Stimulated activated CD4-positive, alpha-beta T cell treated with anti-CD3 and anti-CD28 coated beads, Interleukin-4, amount 100 ng/mL, for 1 hour (primary cell): ENCODE measurements at places on chromosomes 1 and 21.

GRCh38 chr21:17476006-17476405 lies 36.8 kb upstream of the CXADR start:
- no peak for DNase-seq

DNA sequence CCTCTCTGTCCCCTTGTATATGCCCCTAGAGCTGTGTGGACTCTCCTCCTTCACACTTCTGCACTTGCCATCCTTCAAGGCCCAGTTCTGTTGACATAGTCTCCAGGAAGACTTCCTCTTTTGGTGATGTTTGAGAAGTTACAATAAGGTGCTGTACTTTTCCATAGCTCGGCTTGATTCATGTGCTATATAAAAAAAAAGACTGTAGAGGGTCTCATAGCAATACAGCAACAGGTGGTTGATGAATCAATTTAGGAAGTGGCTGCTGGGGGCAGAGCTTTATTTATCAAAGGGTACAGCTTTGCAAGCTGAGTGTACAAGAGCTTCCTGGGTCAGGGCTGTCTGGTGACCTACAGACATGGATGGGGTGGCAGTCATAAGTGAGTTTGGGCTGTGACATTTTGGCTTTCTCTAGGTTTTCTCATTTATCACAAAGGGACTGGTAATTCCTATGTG lies 102.7 kb downstream of the RUNX1 start:
- no peak for DNase-seq

- DNase-seq: no peak
Measured at GRCh38 chr1:29361686-29362085, 125.4 kb downstream of the PTPRU start.

DNA sequence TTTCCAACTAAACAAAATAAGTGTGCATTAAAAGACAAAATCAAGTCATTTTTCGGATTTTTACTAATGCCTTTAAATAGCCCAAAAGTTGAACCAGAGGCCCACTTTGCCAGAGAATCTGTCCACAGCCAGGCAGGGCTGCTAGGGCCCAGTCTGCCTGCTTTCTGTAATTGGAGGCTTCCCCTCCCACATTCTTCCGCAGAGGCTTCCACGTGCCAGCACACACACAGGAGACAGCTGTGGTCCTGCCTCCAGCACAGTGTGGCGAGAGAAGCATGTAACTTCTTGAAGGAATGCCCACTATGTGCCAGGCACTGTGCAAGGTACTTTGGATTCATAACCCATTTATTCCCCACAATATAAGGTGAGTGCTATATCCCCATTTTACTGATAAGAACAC lies 11.3 kb upstream of the PDZK1IP1 start:
- no peak for DNase-seq

- no peak for DNase-seq
Measured at GRCh38 chr1:149881876-149882275, 17.5 kb upstream of the BOLA1 start.

DNA sequence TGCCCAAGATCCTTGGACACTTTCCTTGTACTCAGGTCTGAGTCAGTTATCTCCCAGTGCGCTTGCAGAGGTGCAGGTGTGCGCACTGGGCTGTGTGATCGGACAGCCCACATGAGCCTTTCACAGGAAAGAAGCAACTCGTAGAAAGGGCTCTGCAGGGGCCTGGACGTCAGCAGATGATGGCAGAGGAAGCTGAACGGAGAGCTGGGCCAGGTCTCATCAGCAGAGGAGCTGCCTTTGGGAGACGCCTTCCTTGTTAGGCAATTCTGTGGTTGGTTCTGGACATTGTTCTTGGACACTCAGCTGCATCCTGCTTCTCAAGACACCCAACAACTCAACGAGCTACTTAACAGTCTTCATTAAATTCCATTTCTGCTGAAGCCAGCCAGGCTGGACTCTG lies 7.5 kb upstream of the PROK1 start:
- DNase-seq: no peak

- no peak for DNase-seq
Measured at GRCh38 chr1:224816062-224816461, 113.4 kb upstream of the DNAH14 start.

DNA sequence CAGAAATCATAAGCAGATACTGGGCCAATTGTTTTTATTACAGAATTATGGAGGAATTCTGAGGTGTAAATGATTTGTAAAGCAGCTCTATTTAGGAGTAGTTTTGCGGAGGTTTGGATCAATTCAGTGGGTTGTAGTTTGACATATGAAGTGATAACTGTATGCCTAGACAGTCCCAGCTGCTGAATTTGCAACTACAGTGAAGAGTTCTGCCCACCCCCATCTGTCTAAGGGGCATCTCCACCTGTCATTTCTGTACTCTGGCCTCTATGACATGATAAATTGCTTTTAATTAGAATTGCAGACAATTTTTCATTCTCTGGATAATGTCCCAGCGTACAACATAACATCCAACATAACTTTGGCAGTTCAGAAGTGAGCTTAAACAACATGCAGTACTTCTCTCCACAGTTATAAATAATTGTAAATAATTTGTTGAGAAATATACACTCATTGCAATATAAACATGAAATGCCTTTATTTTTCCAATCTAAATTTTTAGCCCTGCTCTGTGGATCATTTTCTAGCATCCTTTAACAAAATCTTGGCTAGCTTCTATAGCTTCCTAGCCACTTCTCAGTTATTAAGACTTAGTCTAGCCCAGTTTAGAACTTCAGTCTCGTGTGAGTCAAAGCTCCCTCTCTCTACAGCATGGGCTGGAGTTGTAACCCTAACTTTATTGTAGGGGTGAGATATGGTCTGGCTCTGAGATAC lies 52.3 kb downstream of the PDE4B start:
- no peak for DNase-seq

DNA sequence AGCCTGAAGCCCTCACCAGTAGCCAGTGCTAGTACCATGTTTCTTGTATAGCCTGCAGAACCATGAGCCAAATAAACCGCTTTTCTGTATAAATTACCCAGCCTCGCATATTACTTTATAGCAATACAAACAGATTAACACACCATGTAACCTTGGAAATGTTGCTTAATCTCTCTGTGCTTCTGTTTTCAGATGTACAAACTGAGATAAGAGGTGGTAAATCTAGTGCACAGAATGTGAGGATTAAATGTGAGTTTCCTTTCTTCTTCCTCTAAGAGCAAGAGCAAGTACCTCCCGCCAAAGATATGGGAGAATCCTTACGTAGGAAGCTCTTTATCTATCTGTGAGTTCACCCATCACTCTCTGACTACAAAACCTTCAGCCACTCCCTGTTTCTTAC lies 128.4 kb downstream of the HIVEP3 start:
- no peak for DNase-seq

DNA sequence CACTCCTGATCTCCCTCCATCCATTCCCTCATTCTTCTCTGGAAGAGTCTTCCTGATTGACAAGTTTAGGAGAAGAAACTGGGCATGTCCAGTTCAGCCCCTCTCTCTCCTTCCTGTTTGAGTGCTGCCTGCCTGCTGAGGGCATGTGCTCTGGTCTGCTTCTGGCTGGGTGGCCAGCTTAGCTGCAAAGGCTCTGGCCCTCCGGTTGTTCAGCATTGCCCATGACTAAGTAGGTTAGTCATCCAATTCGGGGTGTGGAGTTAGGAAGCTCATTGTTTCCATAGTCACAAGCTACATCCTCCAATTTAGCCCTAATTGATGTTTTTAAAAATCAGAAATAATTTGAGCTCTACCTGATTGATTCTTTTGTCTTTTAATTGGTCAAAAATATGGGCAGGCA lies 25.6 kb upstream of the PLA2G2E start:
- DNase-seq: no peak

DNA sequence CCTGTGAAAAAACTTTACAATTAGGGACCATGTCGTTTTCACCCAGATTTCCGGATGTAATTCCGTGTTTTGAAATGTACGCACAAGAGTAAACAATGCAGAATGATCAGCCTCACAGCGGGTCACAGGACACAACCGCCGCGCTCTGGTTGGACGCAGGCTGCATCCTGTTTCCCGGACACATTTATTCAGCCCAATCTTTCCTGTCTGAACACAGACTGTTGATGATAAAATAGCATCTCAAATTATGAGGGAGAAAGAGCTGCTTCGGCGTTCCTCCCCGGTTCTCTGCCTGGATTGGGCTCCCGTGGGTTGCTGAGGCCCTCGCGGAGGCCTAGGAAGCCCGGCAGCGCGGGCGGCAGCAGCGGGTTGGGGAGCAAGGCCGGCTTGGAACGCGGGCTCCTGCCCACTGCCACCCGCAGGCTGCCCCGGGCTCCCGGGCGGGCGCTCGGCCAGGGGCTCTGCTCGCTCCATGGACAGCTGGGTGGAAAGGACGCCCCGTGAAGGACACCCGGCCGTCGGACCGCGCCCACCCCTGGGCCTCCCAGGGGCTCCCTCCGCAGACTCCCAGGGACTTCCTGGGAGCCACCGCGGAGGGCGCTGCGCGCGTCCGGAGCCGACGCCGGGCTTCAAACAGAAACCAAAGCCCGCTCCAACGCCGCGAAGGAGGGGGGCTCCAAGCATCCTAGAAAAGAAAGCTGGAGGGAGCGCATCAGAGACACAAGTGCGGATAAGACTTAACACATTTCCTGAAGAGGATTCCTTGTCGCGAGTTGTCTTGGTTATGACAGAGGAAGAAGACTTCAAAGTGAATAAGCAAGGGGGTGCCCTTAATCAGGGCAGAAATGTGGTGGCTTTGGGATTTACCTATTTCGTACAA lies 122.3 kb downstream of the ESRRG start:
- no peak for DNase-seq

GRCh38 chr1:121519042-121519755 lies 334.4 kb downstream of the SRGAP2C start:
- DNase-seq: peak; percentile 82
